NCI-H1092 treated with DMSO at 0.1 percent for 48 hours (cell line): ENCODE measurements at places on chromosomes 16 and 17.

DNA sequence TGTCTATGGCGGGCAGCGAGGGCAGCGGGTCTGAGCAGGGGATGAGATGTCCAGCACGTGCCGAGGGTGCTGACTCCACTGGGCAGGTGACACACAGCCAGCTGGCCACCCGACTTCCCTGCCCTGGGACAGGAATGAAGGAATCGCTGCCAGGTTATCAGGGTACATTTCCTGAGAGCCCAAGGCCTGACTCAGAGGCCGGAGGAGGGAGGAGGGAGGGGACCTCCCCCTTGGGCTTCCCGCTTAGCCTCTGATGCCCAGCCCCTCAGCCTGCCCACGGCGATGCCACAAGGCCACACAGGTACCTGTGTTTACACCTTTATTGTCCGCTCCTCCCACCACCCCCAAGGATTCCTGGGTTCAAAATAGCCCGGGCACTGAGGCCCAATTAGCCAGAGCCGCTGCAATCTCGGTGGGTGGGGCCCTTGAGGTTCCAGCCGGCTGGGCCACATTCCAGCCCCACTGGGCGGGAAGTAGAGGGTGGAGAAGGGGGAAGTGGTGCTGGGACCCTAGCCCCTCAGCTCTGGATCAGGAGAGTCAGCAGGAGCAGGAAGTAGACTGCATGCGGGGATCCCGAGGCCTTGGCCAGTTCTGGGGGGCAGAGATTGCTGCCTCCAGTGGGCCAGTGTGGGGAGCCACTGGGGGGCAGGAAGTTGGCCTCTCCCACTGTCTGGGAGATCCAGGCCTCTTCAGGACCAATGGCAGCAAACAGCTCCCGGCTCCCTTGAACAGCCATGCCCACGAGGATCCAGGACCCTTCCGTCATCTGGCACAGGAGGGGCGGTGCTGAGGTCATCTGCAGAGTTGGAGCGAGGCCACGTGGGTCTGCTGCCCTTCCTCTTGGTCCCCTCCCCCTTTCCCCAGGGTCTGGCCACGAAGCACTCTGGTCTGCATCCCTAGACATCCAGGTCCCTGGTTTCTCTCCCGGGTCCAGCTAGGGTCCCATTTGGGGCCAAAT lies 3.4 kb upstream of the PRSS8 start:
- no peak for DNase-seq

GRCh38 chr17:80950466-80951120 lies 41.0 kb upstream of the CHMP6 start:
- DNase-seq, result no peak

DNA sequence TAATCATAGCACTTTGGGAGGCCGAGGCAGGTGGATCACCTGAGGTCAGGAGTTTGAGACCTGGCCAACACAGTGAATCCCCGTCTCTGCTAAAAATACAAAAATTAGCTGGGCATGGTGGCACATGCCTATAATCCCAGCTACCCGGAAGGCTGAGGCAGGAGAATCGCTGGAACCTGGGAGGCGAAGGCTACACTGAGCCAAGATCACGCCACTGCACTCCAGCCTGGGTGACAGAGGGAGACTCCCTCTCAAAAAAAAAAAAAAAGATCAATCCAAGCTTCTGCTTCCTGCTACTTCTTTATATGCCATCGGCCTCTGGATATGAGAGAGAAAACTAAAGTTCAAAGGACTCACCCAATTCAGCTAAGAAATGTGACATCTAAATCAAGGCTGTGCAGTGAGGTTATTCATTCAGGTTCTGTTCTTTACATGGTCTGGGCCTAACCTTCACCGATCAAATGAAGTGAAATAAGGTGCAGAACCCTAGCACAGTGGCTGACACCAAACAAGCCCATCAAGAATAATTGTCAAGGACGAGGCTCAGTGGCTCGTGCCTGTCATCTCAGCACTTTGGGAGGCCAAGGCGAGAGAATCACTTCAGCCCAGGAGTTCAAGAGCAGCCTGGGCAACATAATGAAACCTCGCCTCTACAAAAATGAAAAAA lies 25.6 kb downstream of the ZP2 start:
- DNase-seq, result no peak

DNA sequence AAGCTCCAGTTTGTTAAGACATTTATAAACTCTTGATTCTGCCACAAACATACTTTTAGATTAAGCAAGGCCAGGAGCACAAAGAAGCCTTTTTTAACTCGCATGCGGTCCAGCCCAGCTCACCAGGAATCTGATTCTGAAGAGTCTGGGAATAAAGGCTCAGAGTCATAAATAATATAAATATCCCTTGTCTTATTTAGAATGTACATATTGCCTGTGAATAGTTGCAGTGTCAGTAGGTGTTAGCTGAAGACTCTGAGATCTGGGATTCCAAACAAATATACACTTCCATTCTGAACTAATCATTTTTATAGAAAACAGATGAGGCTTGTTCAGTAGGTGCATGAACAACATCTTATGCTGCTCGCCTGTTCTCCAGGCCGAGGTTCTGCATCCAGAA lies 59.1 kb upstream of the ELAC2 start:
- DNase-seq, result no peak

DNA sequence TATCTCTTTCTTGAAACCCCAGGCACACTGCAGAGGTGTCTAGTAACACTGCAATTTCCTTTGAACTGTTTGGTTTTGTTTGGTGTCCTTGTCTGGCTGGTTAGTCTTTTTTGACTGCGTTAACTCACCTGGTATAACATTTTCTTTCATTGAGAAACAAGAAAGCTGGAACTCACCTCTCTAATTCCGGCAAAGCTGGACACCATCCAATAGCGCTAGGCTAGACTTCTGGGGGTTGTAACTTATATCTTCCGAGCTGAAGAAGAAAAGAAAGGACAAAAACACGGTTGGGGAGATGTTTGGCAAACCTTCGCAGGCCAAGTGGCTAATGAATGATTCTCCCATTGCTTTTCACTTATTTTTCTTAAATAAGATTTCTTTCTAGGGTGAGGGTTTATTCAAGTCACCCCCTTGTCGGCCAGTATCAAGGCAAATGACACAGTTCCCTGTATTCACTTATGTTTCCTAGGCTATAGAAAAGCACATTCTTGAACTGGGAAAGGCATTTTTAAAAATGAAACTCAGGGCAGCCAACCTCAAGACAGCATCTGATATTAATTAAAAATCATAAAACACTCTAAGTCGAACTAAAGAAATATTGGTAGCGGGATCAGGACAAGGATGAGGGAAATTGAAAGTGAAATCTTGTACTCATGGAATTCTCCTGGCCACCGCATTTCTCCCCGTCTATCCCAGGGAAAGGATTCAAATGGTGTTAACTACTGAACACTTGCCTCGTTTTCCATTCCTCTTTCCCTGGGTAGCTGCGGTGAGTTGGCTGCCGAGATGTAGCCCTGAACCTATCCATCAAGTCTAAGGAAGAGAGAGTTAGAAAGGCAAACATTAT lies 95.9 kb upstream of the ZFHX3 start:
- no peak for DNase-seq

- no peak for DNase-seq
These were observed 14.9 kb upstream of the MAPK3 start for GRCh38 chr16:30137897-30138296.

DNA sequence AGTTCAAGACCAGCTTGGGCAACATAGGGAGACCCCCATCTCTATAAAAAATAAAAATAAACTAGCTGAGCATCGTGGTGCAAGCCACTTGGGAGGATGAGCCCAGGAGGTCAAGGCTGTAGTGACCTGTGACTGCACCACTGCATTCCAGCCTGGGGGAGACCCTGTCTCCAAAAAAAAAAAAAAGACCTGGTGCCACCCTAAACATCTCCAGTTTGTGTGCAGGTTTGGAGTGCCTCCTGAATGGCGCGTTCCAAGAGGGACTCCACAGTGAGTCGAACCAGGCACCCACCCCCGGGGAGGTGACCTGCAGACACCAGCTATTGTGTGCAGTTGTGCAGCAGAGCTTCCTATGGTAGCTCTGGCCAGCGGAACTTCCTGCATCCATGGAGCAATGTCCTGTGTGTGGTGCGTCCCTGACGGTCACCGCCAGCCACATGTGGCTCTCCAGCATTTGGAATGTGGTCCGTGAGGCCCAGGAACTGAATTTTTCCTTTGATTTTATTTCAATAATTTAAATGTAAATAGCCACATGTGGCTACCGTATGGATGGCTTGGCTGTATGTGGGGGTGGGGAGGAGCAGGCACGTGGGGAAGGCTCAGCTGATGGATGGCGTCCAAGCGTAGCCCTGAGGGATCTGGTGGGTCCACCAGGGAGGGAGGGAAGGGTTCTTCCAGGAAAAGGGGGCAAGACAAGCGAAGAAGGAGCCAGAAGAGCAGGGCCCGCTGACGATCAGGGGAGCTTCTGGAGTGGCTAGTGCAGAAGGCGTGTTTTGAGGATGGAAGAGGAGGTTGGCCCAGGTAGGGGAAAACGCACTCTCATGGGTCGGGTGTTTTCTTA lies 107.1 kb upstream of the GSE1 start:
- DNase-seq, result no peak

DNA sequence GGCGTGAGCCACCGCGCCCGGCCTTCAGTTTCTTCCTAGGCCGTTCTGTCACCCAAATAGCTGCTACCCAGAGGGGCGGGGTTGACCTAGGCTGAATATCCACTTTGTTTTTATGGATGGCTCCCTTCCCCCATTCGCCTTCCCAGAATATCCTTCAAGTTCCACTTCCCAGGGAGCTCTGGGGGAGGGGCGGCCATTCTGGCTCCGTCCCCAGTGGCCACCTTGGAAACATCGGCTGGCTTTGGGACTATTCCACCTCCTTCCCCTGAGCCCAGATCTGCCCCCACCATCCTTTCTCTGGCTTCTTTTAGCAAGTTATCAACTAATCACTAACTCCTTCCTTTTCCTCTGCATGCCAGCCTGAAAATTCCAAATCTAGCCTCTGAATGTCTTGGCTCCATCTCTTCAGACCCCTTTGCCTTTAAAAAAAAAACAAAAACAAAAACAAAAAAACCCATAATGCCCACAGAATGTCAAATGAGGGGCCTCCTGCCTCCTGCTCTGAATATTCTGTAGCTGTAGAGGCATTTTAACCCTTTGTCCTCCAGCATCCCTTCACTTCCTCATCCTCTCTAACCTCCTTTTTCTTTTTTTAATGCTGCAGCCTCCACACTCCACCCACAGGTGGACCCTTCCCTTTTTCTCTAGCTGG lies 6.4 kb downstream of the ATP1B2 start:
- DNase-seq, result no peak

GRCh38 chr17:74865504-74866197 lies 6.0 kb upstream of the GRIN2C start:
- no peak for DNase-seq

DNA sequence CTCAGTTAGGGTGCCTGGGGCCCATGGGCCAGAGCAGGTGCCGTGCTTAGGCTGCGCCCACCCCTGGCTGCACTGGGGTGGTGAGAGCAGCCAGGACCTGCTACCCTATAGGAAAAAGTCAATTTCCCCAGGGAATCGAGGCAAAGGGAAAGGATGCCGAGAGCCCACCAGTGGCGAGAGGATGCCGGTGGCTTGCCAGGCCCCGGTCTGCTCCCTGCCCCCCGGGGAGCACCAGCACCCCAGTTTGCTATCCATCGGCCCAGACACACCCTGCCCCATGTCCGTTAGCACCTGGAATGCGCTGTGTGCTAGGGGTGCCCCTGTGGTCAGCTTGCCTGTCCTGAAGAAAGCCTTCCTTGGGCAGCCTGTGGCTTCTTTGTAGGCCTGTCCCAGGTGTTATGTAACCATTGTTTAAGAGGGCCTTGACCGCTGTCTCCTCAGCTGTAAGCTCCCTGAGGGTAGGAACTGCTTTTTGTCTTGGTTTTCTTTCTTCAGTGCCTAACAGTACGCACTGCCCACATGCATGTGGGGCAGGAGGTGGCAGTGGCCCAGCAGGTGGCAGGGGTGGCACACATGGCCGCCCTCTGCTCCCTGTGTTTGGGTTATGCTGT lies 40.8 kb downstream of the NT5M start:
- no peak for DNase-seq

- no peak for DNase-seq
These were observed 31.0 kb upstream of the CNEP1R1 start for GRCh38 chr16:49994006-49994405.

DNA sequence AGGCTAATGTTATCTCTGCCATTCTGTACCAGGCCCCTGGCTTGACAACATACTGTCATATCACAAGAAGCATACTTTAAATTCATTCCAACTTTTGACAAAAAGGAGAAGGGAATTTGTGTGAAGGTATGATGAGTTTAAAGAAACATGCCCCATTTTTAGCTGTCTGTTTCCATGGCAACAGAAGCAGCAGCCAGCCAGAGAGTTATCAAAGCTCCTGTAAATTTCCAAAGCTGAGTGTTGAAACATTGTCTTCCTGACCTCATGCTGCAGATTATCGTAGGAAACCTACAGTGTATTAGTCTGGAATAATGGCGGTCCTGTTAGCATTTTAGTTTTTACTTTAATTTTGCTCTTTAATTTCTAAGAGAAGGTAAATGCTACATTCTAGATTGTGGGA lies 124.9 kb downstream of the MRTFB start:
- DNase-seq, result no peak

DNA sequence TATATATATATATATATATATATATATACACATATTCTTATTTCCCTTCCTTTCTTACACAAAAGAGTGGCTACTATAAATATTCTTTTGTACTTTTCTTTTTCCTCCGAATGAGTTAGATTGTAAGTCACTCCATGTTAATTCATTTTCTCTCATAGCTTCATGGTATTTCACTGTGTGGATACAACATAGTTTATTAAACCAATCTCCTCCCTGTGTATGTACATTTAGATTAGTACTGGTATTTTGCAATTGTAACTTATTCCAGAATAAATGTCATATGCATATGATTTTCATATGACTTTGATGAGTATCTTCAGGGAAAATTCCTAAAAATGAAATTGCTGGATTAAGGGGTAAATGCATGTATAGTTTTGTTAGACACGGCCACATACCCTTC lies 20.0 kb upstream of the FA2H start:
- no peak for DNase-seq

DNA sequence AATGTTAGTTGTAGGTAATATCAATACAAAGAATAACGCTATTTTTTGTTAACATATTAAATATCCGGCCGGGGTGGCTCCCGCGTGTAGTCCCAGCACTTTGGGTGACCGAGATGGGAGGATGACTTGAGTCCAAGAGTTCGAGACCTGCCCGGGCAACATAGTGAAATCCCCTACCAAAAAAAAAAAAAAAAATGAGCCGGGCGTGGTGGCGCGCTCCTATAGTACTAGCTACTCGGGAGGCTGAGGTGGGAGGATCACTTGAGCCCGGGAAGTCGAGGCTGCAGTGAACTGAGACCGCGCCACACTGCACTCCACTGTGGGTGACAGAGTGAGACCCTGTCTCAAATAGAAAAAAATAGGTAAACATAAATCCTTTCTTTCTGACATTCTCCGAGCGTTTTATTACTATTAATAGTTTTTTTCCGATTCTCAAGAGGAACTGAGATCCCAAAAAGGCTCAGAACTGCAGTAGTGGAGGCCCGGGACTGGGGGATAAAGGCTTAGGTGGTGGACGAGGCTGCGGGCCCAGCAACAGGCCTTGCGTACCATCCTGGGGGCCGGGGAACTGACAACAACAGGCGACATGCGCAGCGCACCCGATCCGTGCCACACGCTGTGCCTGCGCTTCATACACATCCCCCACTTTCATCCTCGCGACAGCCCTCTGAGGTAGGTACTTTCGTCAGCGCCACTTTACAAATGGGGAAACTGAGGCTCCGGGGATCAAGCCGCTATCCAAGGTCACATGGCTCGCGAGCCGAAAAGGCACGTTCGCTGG lies 919 bp downstream of the N4BP1 start:
- peak; percentile 34 for DNase-seq
